ENCODE measurements at places on chromosomes 5 and 9. TPM values are rescaled to one million over a fixed set of nuclear protein-coding genes. Genes with fewer than 3 reads are reported as not detected.

The ARL10 gene
- polyA plus RNA-seq, result 31.3 TPM

The FOXI1 gene
- 0.08 TPM for polyA plus RNA-seq

The PLPP7 gene
- polyA plus RNA-seq, result 12.8 TPM

The SAPCD2 gene
- polyA plus RNA-seq, result 19.0 TPM

The DRD1 gene
- polyA plus RNA-seq, result 2.3 TPM

The CCDC69 gene
- polyA plus RNA-seq, result 7.1 TPM

The SLC4A9 gene
- 1.9 TPM for polyA plus RNA-seq

The PCDHB8 gene
- polyA plus RNA-seq, result 3.0 TPM

The RNF208 gene
- 64.3 TPM for polyA plus RNA-seq

The JADE2 gene
- 8.7 TPM for polyA plus RNA-seq

The SCGB3A1 gene
- 1.0 TPM for polyA plus RNA-seq

The LECT2 gene
- polyA plus RNA-seq, result 2.1 TPM

The ANKRD31 gene
- 0.53 TPM for polyA plus RNA-seq

The SRD5A1 gene
- polyA plus RNA-seq, result 56.9 TPM

The PCDHA3 gene
- 13.2 TPM for polyA plus RNA-seq

The BRINP1 gene
- polyA plus RNA-seq, result 98.3 TPM

The CCDC152 gene
- polyA plus RNA-seq, result 9.5 TPM

The NME5 gene
- 24.4 TPM for polyA plus RNA-seq

The ACSL6 gene
- 72.1 TPM for polyA plus RNA-seq

The DMRTA1 gene
- 0.59 TPM for polyA plus RNA-seq

The IL5 gene
- polyA plus RNA-seq, result 0.86 TPM

The ADAM19 gene
- polyA plus RNA-seq, result 15.8 TPM

The ADAMTSL1 gene
- 25.3 TPM for polyA plus RNA-seq

The TSTD2 gene
- polyA plus RNA-seq, result 32.3 TPM

The FRRS1L gene
- polyA plus RNA-seq, result 86.4 TPM

The PRDM9 gene
- not detected for polyA plus RNA-seq

The CNTNAP3B gene
- polyA plus RNA-seq, result 19.1 TPM

The CEL gene
- polyA plus RNA-seq, result 3.5 TPM

The KCNIP1 gene
- polyA plus RNA-seq, result 140 TPM

The TAF11L5 gene
- polyA plus RNA-seq, result not detected

The OTULINL gene
- polyA plus RNA-seq, result 26.5 TPM

The SPAG8 gene
- polyA plus RNA-seq, result 12.7 TPM

The GPR21 gene
- polyA plus RNA-seq, result 2.7 TPM

The FLT4 gene
- polyA plus RNA-seq, result 8.3 TPM

The LRRC19 gene
- 0.13 TPM for polyA plus RNA-seq

The PRRC2B gene
- polyA plus RNA-seq, result 201 TPM

The FBP2 gene
- 0.14 TPM for polyA plus RNA-seq

The KIF4B gene
- polyA plus RNA-seq, result 0.11 TPM

The TTC1 gene
- polyA plus RNA-seq, result 62.3 TPM

The FAM219A gene
- polyA plus RNA-seq, result 78.8 TPM

The AGPAT2 gene
- 11.0 TPM for polyA plus RNA-seq
